ENCODE measurements at places on chromosomes 12 and 14.

DNA sequence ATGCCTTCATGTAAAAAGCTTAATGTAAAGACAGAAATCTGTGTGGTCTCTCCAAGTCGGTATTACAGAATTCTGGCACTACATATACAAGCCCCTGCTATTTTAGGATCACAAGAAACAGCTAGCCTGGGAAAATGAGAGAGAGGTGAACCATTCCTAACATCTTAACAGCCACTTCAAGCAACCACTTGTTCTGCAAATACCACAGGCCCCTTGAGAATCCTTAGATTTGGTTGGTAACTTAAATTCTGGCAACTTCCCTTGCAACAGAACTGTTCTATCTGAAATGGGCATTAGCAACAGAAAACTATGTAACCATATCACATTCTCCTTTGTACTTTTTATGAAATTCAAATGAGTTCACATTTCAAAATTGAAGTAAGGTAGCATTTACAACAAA lies 68.5 kb downstream of the SPPL3 start:
- no peak for DNase-seq

DNA sequence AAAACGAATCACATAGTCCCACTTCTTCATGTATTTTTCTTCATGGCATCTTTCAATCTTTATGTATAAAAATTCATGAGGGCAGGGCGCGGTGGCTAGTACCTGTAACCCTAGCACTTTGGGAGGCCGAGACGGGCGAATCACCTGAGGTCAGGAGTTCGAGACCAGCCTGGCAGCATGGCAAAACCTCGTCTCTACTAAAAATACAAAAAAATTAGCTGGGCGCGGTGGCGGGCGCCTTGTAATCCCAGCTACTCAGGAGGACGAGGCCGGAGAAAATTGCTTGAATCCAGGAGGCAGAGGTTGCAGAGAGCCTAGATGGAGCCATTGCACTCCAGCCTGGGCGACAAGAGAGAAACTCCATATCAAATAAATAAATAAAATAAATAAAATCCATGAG lies 2.5 kb upstream of the GABARAPL1 start:
- no peak for DNase-seq

GRCh38 chr14:35932136-35932535 lies 106.0 kb downstream of the BRMS1L start:
- DNase-seq, result no peak

DNA sequence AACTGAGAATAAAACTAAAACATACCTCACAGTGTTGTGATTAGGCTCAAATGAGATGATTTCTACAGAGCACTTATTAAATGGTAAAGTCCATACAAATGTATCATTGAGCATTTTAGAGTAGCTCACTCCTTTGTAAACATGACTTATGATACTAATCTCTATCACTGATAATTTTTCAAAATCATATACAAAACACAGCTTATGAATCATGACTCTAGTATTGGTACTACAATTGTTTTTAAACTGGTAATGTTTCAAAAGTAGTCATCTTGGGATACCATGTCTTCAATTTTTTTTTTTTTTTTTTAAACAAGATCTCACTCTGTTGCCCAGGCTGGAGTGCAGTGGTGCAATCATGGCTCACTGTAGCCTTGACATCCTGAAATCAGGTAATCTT lies 40.1 kb upstream of the KRR1 start:
- no peak for DNase-seq

- no peak for DNase-seq
Observed at GRCh38 chr14:64266239-64266638, 27.9 kb downstream of the ESR2 start.

GRCh38 chr12:112973818-112974231 lies 4.5 kb upstream of the OAS2 start:
- DNase-seq, result no peak

GRCh38 chr12:42887657-42888056 lies 298.1 kb upstream of the PRICKLE1 start:
- DNase-seq, result no peak

GRCh38 chr12:59014885-59015284 lies 94.6 kb upstream of the LRIG3 start:
- DNase-seq, result no peak

DNA sequence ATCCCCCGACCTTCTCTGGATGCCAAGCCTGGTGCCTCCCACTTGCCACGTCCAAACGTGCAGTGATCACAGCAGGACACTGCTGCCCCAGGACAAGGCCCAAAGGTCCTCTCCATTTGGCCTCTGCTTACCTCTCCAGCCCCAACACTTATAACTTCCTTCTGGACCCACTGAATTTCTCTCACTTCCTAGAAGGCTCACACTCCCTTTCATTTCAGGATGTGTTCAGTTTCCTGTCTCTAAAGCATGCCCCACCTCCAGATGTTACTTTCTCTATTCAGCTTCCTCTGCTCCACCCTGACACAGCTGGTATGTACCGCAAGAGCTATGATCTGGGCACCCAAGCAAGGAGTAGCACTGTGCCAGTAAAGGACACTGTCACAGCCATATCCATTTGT lies 33.0 kb downstream of the CDKL1 start:
- no peak for DNase-seq

DNA sequence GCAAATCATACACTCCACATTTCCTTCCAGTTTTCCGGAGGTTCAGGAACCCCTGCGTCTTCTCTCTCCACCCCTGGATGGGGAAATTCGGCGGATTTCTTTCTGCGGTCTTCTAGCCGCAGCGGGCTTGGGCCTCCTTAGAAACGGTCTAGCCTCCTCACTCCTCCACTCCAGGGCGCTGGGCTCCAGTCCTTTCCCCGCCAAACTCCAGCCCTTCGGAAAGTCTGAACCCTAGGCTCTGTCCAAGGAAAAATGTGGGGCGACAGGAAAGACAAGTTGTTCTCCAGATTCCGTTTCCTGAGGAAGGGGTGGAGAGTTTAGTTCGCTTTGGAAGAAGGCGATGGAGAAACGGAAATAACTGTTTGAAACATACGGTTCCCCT lies 1.4 kb upstream of the HOXC10 start:
- DNase-seq, result no peak

DNA sequence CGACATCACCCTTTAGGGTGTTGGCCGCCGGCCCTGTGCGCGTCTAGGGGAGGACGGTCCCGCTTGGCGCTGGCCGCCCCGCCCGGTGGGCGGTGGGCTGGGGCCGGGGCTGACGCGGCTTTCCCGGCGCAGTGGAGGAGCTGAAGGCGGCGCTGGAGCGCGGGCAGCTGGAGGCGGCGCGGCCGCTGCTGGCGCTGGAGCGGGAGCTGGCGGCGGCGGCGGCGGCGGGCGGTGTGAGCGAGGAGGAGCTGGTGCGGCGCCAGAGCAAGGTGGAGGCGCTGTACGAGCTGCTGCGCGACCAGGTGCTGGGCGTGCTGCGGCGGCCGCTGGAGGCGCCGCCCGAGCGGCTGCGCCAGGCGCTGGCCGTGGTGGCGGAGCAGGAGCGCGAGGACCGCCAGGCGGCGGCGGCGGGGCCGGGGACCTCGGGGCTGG lies 3.6 kb downstream of the TNFAIP2 start:
- no peak for DNase-seq

GRCh38 chr14:75811136-75811829 lies 150.2 kb downstream of the TTLL5 start:
- DNase-seq, result no peak

- no peak for DNase-seq
Observed at GRCh38 chr14:76194327-76194726, 42.6 kb downstream of the GPATCH2L start.

DNA sequence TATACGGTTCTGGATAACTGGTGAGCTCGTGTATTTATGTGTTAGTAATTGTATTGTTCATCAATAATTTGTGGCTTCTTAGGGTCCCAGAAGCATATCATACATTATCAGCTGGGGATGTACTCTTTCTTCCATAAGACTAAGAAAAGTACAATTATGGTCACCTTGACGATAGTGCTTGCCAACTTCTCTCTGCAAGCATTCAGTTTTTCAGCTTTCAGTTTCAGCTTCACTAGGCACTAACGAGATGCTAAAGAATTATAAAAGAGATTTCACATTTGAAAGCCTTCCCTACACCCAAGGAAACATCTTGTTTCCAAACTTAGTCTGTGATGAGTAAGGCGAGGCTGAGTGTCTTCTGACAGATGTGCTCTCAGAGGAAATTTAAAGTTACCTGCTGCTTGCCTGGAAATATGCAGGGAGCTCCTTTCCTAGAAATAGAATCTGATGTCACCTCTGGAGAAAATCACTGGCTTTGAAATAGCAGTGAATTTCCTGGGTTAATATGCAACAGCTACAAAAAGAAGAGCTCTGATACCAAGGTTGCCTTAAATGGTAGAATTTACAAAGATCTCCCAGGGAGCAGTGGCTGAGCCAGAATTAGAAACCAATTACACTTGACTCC lies 1419.9 kb upstream of the TMEM132C start:
- DNase-seq, result no peak

GRCh38 chr12:45730084-45730347 lies 510 bp downstream of the ARID2 start:
- DNase-seq, result no peak

GRCh38 chr12:19641235-19642080 lies 202.2 kb downstream of the AEBP2 start:
- DNase-seq, result no peak

- no peak for DNase-seq
Observed at GRCh38 chr14:82500222-82500621, 966.6 kb upstream of the SEL1L start.

DNA sequence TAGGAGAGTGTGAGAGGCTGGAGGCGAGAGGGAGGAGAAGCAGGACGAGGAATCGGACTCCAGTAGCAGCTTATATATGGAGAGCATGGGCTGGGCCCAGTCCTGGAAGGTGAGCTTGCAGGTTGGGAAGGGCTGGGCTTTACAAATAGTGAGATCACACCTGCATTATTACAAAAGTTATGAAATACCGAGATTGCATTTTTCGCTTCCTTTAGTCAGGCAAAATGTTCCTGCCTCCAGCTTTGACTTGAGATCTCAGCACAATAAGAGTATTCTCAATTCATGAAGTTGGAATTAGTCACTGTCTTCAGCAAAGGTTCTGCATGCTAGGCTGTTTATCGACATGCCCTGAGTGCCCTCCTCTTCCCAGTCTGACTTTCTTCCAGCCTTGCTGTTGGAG lies at the start of gene KRT6B:
Gene KRT6B, minus strand, starts transcription at position 46 of the 400 bp plus-strand sequence. CDS start 68 bp downstream, outside the sequence.
- DNase-seq, result no peak

- no peak for DNase-seq
Observed at GRCh38 chr12:26108915-26109314, 15.9 kb downstream of the BHLHE41 start.

- no peak for DNase-seq
Observed at GRCh38 chr14:92949496-92950192, 26.7 kb downstream of the CHGA start.

Measured in HCT116 (cell line).